ENCODE measurements at places on chromosomes 3 and 15.

DNA sequence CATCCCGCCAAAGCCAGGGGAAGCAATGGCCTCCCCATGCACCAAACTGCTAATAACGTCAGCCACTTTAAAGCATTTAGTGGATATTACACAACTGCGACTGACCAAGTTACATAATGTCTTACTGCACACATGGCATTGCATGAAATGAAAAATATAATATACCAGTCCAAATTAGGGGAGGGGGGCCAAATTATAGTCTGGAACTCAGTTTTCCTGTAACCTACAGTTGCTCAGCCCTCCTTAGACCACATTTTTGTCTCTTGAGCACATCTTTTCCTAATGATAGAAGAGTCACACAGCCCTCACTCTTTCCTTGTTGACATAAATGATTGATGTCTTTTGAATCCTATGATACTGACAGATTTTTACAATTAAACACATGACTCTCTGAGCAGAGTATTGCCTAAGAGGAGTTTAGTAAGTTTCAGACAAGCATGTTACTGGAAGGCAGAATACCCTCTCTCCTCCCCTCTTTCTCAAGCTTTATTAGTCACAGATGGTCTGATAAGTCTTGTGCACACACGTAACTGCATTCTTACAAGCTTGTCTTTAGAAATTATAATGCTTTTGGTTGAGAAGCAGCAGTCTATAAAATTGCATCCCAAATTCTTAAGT is 1.1 kb upstream of the PLD1 start:
- no peak for DNase-seq

DNA sequence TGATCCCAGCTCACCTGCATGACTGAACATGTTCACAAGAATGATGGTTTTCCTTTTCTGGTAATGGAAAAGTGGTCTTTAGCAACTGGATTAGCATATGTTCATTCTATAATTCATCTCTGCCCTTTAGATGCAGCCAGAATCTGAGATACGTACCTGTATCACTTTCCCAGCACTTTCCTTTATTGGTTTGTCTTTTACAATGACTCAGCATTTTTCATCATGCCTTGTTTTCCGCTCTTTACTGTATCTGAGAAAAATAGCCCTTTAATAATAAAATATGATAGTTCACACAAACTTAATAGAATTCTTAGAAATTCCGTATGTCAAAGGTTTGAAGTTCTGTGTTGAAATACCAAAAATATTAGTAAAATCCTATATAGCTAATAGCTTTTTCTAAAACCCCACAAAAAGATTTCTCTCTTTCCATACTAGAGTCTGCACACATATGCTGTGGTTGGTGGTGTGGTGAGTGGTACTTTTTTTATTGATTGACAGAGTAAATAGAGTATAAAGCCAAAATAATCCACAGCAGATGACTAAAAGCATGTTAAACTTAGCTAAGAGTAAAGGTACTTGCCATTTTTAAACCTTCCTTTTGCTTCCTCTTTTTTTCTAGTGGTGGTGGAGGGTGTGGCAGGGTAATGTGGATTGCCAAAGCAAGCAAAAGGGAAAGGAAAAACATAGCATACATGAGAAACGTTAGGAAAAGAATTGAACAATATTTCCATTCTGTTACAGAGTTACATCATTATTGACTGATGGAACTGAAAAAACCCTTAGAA is 328.9 kb upstream of the RBMS3 start:
- DNase-seq = no peak

DNA sequence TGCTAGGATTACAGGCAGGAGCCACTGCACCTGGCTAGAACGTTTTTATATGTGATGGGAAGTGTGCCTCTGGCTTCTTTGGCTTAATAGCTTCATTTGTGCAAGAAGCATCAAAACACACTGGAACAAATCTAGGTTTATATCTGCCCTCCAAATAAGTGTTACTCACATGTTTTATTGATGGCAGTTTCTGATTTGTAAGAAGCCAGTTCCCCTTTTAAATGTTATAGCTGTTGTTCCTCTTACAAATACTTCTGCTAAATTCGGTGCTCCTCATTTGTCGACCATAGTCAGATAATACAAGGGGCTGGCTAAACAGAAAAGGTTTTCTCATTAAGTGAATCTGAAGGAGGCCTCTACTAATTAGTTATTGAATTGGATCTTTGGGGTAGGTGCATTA is 307.1 kb upstream of the SEMA6D start:
- DNase-seq = no peak

DNA sequence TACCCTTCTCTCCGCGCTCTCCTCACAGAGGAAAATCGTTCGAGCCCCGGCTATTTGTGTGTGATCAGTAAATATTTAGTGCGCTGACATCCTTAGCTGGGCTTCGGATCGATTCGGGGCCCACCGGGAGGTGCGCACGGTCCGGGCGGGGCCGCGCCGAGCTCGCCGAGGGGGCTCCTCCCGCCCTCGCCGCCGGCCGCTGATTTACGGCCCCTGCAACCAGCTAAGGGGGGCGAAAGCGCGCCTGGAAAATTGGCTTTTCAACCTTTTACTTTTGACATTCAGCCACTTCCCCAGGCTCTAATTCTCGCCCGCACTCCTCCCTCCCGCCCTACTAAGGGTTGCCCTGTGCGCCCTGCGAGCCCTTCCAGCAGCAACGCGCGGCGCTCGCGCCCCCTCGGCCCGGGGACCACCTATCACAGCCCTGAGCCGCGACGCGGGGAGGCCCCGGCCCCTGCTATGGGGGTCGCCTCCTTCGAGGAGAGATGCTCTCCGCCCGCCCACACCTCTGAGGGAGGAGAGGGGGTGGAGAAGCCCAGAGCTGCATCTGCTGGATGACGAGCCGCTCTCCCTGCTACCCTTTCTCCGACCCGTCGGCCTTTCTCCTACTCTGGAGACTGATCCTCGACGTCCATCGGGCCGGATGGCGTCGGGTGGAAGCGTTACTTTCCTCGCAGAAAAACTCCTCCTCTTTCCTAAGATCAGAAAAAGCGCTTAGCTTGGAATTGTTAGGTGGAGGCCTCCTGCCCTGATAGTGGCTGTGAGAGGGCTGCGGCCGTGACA is 7.8 kb upstream of the NR2F2 start:
- no peak for DNase-seq

GRCh38 chr15:99124641-99125040 is 19.8 kb downstream of the SYNM start:
- DNase-seq = no peak

DNA sequence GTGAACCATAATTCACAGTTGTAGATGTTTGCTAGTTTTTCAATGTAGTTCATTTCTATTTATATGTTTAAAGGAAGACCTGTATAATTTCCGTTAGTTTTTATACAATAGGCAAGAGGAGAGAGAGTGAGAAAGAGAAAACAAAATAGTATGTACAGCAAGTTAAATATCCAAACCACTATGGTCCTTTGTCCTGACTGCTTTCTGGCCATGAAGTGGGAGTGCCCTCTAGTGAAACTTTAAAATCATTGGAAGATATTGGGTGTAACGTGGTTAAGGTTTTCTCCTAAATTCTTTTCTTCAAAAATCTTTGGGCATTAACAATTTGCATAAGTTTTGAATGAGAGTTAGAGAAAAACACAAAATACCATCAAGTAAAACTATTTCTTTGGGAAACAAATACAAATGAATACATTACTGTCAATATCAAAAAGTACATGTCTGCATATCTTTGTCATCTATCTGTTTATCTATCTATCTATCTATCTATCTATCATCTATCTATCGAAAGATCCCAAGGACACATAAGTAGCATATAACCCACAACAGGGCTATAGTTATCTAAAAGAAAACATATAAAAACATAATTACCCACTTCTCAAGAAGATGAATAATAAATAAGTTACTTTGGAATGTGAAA is 534.6 kb upstream of the ATP11B start:
- no peak for DNase-seq

DNA sequence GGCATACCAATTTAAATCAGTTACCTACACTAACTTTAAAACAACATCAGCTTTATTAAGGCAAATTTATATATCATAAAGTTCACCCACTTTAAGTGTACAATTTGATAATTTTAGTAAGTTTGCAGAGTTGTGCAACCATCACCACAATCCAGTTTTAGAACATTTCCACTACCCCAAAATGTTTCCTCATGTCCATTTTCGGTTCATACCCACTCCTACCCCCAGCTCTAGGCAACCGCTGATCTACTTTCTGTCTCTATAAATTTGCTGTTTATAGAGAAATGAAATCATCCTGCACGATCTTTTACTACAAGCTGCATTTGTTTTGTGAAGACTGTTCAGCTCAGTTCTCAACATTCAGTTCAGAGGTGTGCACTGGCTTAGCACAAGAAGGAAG is 31.5 kb upstream of the FAM81A start:
- DNase-seq = no peak

DNA sequence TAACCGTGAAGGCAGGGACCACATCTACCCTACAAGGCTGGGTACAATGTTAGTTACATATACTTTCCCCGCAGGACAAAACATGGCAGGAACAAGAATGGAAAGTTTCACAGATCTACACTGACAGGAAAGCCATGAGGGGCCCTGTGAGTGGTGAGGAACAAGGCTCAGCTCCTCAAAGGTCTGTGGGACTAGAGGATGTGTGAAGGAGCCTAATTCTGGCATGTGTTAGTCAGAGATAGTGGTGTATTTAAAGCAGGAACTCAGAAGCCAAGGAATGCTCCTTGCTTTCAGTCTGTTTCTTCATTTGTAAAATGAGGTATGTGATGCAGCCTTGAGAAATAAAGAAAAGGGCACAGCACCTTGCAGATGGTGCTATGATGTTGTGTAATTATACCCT is 25.1 kb downstream of the ETV5 start:
- DNase-seq = no peak

DNA sequence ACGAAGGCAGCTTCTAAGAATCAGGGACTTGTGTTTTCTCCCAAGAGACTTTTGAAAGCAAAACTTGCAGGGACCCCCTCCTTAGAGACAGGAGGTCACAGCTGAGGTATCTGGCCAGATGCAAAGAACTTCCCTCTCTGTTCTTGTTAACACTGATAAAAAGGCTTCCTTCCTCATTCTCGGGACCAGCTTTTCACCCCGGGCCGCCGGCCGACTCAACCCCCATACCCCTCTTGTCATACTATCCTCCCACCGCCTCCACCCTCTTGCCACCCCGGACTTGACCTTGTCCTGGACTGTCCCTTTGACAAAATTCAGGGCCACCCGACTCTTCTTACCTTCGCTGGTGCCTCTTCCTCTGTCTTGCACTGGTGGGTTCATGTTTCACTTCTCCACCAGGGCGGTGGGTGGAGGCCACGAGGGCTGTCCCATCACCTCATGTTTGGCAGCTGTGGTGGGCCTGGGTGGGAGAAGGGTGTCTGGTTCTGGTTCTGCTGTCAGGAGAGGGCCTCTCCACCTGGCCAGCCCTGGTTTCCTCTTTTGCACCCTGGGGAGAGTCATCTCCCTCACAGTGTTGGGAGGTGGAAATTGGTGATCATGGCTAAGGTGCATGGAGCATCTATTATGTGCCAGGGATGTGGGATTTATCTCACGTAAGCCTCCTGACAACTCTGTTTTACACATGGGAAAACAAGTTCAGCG is 32.5 kb downstream of the BHLHE40 start:
- no peak for DNase-seq

DNA sequence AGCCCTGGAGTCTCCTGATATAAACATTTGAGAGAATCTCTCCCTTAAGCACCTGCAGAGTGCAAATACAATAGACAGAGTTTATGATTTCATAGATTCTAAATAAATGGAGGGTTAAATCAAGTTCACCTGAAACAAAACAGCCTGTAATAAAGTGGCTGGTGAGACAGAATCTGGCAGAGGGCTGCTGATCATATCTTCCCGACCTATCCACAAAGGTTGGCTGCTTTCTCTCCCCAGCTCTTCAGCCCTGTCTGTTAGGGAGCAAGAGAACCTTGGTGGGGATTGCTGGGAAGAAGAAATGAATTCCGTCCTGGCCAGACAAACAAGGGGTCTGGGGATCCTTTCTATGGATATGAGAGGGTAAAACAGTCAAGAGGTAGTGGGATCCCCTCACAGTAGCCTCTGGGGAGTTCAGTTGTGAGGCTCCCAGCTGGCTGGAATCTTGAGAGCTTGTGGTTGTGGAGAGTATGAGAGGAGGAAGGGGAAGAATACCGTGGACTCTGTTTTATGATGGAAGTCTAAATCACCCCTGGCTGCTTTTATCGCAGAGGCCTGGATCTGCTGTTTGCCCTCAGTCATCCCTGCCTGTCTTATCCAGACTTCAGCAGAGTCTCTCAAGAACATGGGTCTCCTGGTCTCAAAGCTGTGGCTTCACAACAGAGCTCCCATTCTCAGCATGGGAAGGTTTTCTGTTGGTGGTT is 451.3 kb downstream of the NTRK3 start:
- DNase-seq = no peak

GRCh38 chr3:11322931-11323330 is 50.7 kb downstream of the ATG7 start:
- DNase-seq = no peak
